ENCODE measurements at places on chromosomes 1 and 21. TPM values are rescaled to one million over a fixed set of nuclear protein-coding genes. Genes with fewer than 3 reads are reported as not detected.

DNA sequence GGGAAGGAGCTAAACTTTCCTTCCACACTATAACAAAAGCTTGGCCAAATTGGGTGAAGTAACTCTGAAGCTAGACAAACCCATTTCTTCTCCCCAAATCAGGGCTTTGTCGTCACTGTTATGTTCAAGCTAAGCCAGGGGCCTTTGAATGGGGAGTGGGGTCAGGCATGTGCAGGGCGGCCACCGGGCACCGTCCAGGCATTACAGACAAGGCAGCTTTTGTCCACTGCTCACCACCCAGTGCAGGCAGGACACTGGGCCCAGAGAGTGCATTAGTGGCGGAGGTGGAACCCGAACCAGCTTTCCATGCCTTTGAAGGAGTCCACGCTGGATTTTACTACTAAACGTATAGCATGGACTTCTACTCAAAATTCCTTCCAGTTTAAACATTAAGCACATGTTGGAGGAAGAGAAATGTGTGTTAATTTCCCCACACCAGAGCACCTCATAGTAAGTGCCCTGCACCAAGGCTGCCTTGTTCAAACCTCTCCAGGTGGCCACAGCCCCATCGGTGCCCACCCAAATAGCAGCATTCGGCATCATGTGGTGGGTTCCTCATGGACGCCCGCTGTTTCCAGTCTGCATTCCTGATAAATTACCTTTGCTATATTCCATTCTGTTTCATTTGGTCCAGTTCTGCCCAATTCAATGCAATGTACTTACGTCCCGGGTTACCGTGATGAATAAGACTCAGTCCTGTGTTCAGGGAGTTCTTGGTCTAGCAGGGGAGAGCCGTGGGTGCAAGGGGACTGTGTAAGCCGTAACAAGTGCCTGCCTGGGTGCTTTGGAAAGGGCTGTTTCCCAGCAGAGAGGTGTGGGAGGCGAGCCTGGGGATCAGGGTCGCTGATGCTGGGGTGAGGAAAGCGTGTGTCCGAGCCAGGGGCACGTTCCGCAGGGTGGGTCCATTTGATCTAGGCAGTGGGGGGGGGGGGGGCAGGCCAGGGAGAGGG, 1.6 kb downstream of the UBASH3A start:
- DNase-seq: peak; percentile 51

DNA sequence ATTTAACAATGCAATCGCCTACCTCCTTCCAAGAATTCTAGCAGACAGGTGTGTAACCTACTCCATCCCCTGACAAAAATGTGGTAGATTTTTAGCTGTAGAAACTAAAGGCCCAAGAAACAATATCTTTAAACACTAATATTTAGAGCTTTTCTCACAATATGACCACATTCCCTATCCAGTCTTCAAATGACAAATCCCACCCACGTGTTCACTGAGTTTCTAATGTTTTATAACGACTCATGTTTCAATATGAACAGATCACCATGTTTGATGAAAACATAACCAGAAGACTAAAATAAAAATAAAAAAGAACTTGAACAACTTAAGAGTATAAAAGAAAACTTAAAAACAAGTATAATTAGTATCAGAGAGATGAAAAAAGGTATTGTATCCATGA, 24.6 kb downstream of the RSBN1 start:
- DNase-seq: no peak

DNA sequence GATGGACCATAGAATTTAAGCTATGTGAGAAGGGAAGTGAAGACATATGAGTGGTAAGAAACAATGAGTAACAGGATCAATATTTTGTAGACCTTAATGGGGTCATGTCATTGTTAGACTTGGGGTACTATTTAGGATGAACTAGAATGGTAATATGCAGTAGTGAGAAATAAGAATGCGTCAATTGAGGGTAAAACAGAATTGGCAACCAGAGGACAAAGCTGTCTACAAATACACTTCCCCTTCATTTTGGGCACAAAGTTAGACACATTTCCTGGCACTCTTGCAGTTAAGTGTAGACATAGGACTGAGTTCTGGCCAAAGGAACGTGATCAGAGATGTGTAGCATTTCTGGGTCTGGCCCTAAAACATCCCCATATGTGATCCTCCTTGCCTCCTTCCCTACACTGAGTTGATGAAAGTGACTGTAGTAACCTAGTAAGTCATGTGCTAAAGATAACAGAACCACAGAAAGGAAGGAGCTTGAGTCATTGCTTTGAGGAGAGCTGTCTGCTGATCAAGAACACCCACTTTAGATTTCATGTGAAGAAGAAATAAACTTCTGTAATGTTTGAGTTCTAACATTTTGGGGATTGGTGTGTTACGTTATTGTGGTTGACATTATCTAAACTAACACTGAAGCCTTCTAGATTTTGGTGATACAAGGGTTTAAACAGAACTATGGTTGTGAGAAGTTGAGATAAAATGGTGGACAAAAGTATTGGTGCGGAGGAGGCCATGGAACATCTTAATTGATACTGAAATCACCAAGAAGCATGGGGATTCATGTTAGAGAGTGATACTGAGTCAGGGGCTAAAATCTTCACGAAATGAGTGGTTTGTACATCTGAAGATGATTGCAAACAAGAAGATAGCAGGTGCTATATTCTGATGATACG, 41.7 kb downstream of the CD55 start:
- no peak for DNase-seq

- DNase-seq: peak; percentile 25
Measured at GRCh38 chr1:44613941-44614340, 60.3 kb downstream of the TMEM53 start.

GRCh38 chr1:65505547-65506300, 85.3 kb downstream of the LEPR start:
- no peak for DNase-seq

GRCh38 chr1:63917571-63918417, 144.0 kb downstream of the ROR1 start:
- DNase-seq: no peak

DNA sequence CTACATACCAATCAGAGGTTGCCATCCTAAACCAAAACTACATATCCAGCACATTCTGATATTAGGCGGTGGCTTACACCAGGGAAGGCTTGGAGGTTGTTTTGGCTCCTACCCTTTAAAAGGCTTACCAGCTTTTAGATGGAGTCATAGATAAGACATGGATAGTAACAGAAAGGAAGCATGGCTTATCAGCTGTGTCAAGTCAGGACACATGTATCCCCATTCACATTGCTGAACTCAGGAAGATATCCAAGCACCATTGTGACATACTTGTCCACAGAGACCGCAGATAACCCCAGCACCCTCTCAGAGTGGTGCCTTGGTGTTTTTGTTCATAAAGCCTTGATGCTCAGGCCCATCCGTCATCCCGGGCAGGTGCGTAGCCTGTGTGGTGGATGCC, 39.7 kb downstream of the ADARB1 start:
- no peak for DNase-seq

DNA sequence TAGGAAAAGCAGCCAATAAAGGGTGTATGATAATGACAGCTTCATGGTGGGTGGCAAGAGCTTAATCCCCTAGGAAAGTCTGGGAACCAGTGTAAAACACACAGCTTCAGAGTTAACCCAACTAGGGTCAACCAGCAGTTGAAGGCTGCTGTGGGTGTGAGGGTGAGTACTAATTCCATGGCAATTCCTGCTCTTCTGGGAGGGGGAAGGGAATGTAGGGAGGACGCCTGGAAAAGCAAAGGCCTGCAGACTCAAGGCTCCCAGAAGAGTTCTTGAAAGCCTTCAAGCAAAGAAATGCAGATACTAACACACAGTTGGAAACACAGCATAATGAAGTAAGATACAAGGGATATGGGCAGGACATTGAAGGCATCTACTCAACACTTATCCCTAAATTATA, 28.1 kb downstream of the TTLL7 start:
- no peak for DNase-seq

DNA sequence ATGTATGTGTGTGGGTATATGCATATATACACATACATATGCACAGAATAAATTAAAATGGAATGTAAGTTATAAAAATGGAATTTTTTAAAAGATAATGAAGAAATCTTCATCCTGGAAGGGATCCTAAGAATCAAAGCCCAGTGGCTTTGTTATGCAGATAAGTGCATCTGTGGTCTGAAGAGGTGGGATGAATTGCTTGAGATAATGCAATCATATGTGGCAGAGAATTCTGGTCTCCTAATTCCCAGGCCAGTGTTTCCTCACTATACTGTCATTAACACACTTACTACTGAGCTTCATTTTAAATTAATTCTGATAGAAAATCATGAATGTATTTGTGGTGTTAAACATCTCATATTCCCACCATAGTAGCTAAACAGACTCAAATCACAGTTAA, 86.7 kb upstream of the PRMT6 start:
- DNase-seq: no peak

DNA sequence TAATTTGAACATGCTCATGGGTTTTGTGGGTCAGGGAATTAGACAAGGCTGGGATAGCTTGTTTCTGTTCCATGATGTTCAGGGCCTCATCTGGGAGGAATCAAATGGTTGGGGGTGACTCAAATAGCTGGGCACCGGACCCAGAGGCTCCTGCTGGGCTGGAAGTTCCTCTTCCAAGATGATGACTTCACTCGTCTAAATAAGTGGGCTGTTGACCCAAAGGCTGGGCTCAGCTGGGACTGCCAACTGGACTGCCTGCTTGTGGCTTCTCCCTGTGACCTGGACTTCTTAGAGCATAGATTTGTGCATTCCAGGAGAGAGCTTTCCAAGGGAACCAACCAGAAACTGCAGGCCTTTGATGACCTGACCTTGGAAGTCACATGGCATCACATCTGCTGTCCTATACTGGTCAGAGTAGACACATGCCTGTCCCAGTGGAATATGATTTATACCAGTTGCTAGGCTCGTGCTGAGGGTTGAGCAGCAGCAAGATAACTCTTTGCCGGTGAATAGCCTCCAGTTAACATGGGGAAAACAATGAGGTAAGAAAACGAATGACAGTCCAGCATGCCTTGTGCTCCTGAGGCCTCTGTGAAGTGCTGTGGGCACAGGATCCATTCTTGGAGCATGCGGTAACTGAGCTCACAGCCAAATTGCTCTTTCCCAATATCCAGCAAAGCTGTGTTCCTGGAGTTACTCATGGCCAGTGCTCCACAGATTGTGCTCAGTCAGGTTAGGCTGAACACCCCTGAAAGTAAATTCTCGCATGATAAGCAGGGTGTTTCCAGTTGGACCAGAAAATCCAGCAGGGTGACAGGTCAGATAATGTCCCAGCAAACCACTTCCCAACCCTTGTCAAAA, 272.9 kb upstream of the TMEM51 start:
- DNase-seq: peak; percentile 36

DNA sequence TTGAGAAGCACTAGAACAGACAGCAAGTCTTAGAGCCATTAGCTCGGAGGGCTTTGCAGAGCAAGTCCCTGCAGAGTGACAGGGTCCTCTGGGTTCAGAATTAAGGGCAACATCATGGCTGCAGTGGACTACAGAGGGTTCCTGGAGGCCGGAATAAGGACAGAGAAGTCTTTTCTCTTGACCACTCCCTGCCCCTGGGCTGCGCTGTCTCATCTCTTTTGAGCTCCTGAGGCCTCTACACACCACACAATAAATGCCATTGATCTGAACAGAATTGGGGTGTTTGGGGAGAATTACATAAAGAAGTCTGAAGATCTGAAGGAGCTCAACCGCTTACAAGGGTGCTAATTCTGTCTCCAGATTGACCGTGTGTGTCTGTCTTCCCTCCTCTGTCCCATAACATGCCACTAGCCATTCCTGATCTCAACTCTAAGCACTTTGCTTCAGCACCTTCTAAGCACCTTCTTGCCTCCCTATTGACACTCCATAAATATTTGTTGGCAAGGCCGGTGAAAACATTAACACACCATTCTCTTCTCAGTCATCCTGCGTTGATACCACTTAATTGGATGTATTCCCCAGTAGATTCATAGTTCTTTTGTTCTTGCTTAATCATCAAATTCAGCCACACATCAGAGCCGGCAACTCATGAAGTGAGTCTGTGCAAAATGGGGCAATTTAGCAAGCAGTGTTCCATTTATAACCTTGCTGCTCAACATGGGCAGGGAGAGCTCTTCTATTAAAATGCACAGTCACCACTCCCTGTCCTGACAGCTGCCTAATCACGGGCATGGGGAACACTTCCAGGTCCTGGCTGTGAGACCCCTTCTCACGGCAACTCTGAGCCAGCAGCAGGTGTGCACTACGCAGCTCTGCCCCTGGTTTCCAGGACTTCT, 49.7 kb downstream of the NMNAT2 start:
- DNase-seq: no peak

GRCh38 chr1:178030467-178030866, 60.6 kb upstream of the SEC16B start:
- no peak for DNase-seq

GRCh38 chr1:40539338-40539737, 7.9 kb downstream of the ZNF684 start:
- DNase-seq: no peak

DNA sequence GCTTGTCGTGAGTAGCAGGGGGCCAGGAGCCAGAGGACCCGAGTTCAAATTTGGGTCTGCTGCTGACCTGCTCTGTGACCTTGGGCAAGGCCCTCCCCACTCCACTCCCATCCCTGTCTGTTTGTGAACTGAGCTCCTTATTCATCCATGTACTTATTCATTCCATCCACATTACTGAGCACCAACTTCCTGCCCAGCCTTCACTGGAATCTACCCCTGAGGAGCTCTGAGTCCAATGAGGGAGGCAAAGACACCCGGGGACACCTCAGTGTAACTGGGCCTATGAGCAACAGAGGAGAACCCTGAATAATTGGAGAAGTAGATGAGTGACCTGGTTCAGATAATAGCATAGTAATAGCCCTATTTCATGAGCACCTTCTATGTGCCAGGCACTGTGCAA, 8.9 kb downstream of the BSND start:
- DNase-seq: no peak

DNA sequence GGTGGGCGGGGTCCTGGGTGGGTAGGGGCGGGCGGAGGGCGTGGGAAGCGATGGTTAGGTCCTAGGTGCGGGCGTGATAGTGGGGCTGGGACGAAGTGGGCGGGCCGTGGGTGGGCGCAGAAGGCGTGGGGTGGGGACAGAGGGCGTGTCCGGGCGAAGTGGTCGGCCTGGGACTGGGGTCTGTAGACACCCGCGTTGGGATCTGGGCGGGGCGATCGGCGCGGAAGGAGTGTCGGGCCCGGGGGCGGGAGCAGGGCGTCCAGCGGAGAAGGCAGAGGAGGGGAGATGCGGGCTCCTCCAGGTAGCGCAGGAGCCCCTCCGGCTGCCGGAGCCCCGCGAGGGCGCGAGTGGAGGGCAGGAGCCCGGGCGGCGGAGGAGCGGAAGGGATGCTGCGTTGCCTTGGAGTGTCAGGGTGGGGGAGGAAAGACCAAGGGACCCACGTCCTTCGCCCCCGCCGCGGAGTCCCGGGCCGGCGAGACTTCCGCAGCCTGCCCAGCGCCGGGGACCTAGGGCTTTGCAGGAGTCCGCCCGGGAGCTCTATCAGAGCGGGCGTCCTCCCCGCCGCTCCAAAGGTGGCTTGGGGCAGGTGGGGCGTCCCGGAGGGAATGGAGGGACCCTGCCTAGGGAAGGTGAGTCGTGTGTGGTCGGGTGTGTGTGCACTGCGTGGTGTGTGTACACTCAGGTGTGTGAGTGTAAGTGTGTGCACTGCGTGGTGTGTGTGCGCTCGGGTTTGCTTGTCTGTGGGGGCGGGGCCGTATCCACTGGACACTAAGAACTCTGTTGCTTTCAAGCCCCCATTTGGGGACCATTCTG, 27.0 kb upstream of the PRSS38 start:
- peak; percentile 96 for DNase-seq

GRCh38 chr1:115088115-115088778, 1.1 kb downstream of the TSPAN2 start:
- DNase-seq: no peak

The FCRL4 gene
- total RNA-seq: not detected

The HFM1 gene
- total RNA-seq: 0.77 TPM

The RLF gene
- 8.9 TPM for total RNA-seq

The LENEP gene
- not detected for total RNA-seq

The FRRS1 gene
- 9.0 TPM for total RNA-seq

The PRRX1 gene
- total RNA-seq: 16.6 TPM

The GPR52 gene
- 1.1 TPM for total RNA-seq
